ENCODE measurements at places on chromosomes 11 and 22. TPM values are rescaled to one million over a fixed set of nuclear protein-coding genes. Genes with fewer than 3 reads are reported as not detected.

TMEM151A gene
- polyA plus RNA-seq = not detected

OR51E1 gene
- 1.7 TPM for polyA plus RNA-seq

DNA sequence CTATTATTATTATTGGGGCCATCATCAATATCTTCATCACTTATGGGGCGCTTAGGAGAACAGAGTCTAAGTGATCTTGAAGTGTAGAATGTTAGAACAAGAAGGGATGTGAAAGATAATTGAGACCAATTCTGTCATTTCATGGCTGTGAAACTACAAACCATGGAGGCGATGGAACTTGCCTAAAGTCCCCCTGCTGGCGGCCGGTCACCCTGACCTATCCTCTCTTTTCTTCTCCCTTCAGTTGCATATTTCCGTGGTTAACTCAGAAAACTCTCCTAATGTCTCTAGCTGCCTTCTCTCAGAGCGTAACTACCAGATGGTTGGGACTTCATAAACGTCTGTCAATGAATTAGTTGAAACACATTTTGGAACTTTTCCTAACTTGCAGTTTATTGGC lies 6.6 kb upstream of the OR4B1 start:
- no peak for DNase-seq

DNA sequence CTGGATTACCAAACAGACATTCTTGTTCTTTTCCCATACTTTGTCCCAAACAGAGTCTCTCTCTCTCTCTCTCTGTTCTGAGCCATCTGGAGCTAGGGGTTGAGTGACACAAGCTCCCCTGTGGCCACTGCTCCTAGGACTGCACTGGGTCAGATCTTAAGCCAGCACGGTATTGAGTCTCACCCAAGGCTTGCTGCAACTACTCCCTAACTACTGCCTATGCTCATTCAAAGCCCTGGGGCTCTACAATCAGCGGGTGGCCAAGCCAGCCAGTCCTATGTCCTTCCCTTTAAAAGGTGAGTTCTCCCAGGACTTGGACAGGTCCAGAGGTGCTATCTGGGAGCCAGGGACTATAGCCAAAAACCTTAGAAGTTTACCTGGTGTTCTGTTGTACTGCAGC lies 385.6 kb downstream of the CNTN5 start:
- DNase-seq = no peak

DNA sequence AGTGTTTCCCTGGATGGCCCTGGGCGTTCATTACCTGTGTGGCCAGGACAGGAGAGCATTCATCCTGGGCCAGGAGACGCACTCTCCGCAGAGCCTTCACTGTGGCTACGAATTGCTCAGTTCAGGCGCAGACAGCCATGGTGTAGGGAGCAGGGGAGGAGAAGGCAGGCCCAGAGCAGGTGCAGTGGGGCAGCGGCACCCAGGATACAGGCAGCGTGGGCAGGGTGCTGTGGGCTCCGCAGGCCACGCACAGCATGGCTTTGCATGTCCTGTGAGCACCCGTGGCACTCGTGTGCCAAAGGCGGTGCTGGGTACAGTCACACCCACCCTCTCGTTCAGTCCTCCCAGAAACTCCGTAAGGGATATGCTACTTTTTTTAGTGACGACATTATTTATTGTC lies 124.2 kb upstream of the B3GAT1 start:
- no peak for DNase-seq

GRCh38 chr11:81070948-81071347 lies 1630.1 kb upstream of the TENM4 start:
- no peak for DNase-seq

- DNase-seq = no peak
These were observed 72.9 kb downstream of the ABTB2 start for GRCh38 chr11:34284811-34285481.

DAGLA gene
- 3.2 TPM for polyA plus RNA-seq

- DNase-seq = no peak
These were observed 17.7 kb downstream of the XRCC6 start for GRCh38 chr22:41638748-41639147.

- DNase-seq = no peak
These were observed 26.4 kb downstream of the LRFN4 start for GRCh38 chr11:66883016-66883965.

POU2F3 gene
- 0.32 TPM for polyA plus RNA-seq

DNA sequence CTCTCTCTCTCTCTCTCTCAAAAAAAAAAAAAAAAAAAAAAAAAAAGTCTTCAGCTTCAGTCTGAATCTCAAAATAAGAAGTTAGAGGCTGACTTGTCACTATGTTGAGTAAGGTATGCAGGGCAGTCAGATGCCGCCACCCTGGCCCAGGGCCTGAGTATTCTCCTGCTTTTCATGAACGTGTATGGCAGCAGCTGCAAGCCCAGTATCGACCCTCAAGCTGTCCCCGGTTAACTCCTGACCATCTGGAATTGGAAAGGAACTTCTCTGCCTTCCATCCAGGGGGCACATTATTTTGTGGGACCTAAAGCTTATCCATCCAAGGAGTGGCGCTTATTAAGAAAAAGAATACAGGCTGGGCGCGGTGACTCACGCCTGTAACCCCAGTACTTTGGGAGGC lies 11.4 kb downstream of the MRGPRD start:
- no peak for DNase-seq

LDHAL6A gene
- polyA plus RNA-seq = 1.5 TPM

WNT7B gene
- 7.5 TPM for polyA plus RNA-seq

OR4D5 gene
- polyA plus RNA-seq = not detected

- DNase-seq = no peak
These were observed 52.4 kb downstream of the SYTL2 start for GRCh38 chr11:85758480-85759039.

DNA sequence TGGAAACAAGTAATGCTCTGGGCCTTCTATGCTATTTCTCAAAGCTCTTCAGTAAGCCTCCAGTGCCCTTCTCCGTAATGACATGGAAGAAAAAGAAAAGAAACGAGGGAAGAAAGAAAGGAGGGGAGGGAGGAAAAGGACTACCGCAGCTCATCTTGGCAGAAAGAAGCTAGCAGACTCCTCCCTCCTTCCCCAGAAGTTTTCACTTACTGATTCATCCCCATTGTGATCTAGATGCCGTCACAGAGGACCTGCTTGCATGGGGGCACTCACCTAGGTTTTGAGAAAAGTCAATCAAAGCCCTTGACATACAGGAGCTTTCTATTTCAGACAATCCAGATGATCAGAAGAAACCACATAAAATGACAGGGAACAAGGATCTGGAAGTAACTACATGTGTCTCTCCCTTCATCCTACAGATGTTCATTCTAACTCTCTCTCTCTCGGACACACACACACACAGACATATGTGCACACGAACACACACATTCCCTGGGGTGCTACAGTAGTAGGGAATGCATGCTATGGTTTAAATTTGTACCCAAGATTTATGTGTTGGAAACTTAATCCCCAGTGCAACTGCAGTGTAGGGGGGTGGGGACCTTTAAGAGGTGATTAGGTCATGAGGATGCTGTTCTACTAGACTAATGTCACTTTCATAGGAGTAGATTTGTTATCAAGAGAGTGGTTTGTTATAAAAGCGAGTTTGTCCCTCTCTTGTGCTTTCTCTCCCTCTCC lies 37.6 kb upstream of the RCN1 start:
- no peak for DNase-seq

All from left kidney (tissue), 8 donors.